ENCODE measurements at places on chromosomes 2 and 18.

DNA sequence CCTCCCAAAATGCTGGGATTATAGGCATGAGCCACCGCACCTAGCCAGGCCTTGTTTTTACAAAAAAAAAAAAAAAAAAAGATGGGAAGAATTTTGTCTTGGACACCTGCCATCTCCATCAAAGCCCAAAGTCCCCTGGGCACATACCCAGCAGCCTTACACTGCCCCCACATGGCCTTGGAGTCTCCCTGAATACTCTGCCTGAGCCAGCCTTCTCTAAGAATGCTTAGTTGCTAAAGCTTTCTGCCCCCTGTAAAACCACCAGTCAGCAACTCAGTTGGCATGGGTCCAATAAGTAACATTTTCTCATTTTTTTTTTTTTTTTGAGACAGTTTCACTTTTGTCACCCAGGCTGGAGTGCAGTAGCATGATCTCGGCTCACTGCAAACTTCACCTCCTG lies 40.6 kb downstream of the SPC25 start:
- peaks cover 13% of the 10 kb centered on the region for H3K4me1 ChIP-seq
- H3K36me3 ChIP-seq, result peaks cover 21% of the 10 kb centered on the region
- H3K4me3 ChIP-seq, result no peak overlapping the region
- no peak overlapping the region for H3K27ac ChIP-seq
- peak; percentile 33 for DNase-seq
- H3K27me3 ChIP-seq, result no peaks in the 10 kb centered on the region

DNA sequence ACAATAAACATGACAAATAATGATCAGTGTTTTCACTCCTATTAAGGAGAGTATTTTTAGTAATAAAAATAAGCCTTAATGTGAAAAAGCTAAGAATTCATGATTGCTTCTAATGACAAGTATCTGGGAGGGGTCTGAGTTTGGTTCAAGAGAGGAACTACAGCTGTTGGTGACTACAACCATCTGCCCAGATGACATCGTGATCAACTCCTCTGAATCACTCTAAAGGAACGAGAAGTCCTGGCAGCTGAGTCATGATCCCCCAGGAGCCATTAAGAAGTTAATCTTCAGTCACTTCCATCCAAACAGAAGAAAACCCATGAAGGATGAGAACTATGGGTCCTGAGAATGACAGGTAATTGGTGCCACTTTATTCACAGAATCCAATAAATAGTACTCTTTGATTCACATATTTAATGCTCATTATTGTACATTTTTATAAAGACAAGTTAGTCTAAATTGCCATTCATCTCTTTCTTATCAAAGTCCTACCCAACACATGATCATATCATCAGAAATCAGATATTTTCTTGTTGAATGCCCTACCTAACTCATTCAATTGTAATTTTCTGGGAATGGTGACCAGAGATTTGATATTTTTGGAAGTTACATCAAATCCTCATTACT lies 6.8 kb downstream of the TFPI start:
- DNase-seq, result no peak
- no peak overlapping the region for H3K27ac ChIP-seq
- H3K4me3 ChIP-seq, result no peak overlapping the region
- peaks cover 10% of the 10 kb centered on the region for H3K4me1 ChIP-seq
- H3K27me3 ChIP-seq, result no peaks in the 10 kb centered on the region

GRCh38 chr2:241559323-241560161 lies 997 bp downstream of the BOK start:
- H3K4me1 ChIP-seq, result peaks cover 55% of the 10 kb centered on the region
- H3K27ac ChIP-seq, result peak overlapping the region; percentile 78
- H3K4me3 ChIP-seq, result peak overlapping the region; percentile 84
- H3K27me3 ChIP-seq, result peaks cover 30% of the 10 kb centered on the region
- DNase-seq, result peak; percentile 46

- no peaks in the 10 kb centered on the region for H3K4me1 ChIP-seq
- DNase-seq, result no peak
- H3K4me3 ChIP-seq, result no peak overlapping the region
- H3K36me3 ChIP-seq, result no peaks in the 10 kb centered on the region
- H3K27me3 ChIP-seq, result peaks cover 55% of the 10 kb centered on the region
Observed at GRCh38 chr2:238854699-238855229, 6.9 kb downstream of the TWIST2 start.

DNA sequence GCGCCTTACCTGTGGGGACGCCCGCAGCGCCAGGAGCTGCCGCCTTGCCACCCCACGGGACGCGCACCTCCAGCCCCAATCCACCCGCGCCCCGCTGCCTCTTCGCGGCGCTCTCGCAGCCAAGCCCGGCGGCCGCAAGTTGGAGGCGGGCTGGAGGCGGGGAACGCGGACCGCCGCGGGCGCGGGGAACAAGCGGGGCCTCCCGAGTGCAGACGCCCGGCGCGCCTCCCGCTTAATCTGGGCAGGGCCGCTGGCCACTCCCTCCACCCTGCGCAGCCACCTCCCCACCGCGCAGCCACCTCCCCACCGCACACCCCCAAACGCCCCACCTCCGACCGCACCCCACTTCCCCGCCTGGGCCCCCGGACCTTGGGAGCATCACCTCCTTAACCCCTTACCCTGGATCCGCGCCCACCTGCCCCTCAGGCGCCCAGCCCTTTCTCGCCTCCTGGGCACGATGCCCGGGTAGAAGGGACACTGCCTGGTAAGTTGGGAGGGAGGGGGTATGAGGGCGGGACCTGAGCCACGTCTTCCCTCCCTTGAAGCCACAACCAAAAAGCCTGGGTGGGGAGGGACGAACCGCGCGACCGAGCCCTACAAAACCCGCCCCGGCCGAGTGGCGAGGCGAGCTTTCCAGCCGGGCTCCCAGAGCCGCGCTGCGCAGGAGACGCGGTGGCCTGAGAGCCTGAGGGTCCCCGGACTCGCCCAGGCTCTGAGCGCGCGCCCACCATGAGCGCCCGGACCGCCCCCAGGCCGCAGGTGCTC lies at the start of the genes COL4A3 and COL4A4:
Gene COL4A3 (plus strand): TSS at position 627 of the 765 bp plus-strand sequence. CDS start 103 bp downstream, at position 730.
Gene COL4A4 (minus strand): TSS at position 208 of the 765 bp plus-strand sequence. CDS start 16,722 bp downstream, outside the sequence.
- H3K4me1 ChIP-seq, result peaks cover 21% of the 10 kb centered on the region
- peak within 1 kb of the TSS; percentile 51 for H3K27ac ChIP-seq
- peaks cover 22% of the 10 kb centered on the region for H3K27me3 ChIP-seq
- DNase-seq, result peak; percentile 67
- no peaks in the 10 kb centered on the region for H3K36me3 ChIP-seq

- H3K36me3 ChIP-seq, result no peaks in the 10 kb centered on the region
- no peaks in the 10 kb centered on the region for H3K4me1 ChIP-seq
- no peak overlapping the region for H3K27ac ChIP-seq
- no peak for DNase-seq
- H3K4me3 ChIP-seq, result no peak overlapping the region
- no peaks in the 10 kb centered on the region for H3K27me3 ChIP-seq
Observed at GRCh38 chr2:136495636-136496035, 269.7 kb upstream of the THSD7B start.

GRCh38 chr18:69689121-69689759 lies 258.4 kb downstream of the CD226 start:
- no peaks in the 10 kb centered on the region for H3K36me3 ChIP-seq
- H3K4me1 ChIP-seq, result no peaks in the 10 kb centered on the region
- DNase-seq, result no peak
- H3K27me3 ChIP-seq, result no peaks in the 10 kb centered on the region
- H3K4me3 ChIP-seq, result no peak overlapping the region

DNA sequence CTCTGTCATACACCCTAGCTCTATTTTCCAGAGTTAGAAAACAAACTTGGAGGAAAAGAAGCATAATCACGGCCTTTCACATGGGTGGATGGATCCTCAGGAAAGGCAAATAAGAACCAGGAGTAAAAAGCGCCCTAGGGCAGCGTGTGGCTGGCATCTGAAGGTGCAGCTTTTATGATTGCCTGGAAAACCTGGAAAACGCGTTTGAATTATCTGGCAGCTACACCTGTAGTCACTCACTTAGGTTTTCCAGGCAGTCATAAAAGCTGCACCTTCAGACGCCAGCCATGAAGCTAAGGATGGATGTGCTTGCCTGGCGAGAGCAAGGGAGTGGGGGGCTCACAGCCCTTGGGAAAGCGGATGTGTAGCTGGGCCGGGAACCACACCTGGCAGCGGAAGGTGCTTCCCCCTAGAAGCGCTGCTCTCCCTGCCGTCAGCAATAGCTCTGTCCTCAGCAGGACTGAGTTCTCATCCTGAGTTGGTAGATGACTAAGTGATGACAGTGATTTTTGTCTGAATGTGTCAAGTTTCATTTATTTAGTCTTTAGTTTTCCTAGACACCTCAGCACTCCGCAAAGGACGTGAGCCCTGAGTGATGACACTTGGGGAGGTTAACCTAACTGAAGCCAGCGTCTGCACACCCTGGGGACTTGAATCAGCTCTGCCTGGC lies 82.0 kb downstream of the DCDC2C start:
- no peaks in the 10 kb centered on the region for H3K36me3 ChIP-seq
- H3K27me3 ChIP-seq, result peaks cover 9% of the 10 kb centered on the region
- H3K4me3 ChIP-seq, result no peak overlapping the region
- no peaks in the 10 kb centered on the region for H3K4me1 ChIP-seq

DNA sequence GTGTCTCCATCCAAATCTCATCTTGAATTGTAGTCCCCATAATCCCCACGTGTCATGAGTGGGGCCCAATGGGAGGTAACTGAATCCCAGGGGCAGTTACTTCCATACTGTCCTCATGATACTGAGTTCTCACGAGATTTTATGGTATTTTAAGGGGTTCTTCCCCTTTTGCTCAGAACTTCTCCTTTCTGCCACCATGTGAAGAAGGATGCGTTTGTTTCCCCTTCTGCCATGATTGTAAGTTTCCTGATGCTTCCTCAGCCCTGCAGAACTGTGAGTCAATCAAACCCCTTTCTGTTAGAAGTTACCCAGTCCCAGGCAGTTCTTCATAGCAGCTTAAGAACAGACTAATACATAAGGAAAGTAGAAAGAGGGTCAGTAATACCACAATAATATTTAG lies 480.4 kb downstream of the KCNJ3 start:
- H3K27ac ChIP-seq, result no peak overlapping the region
- H3K4me1 ChIP-seq, result no peaks in the 10 kb centered on the region
- no peak overlapping the region for H3K4me3 ChIP-seq
- H3K27me3 ChIP-seq, result no peaks in the 10 kb centered on the region
- no peak for DNase-seq
